ENCODE measurements at places on chromosomes 7 and 10.

DNA sequence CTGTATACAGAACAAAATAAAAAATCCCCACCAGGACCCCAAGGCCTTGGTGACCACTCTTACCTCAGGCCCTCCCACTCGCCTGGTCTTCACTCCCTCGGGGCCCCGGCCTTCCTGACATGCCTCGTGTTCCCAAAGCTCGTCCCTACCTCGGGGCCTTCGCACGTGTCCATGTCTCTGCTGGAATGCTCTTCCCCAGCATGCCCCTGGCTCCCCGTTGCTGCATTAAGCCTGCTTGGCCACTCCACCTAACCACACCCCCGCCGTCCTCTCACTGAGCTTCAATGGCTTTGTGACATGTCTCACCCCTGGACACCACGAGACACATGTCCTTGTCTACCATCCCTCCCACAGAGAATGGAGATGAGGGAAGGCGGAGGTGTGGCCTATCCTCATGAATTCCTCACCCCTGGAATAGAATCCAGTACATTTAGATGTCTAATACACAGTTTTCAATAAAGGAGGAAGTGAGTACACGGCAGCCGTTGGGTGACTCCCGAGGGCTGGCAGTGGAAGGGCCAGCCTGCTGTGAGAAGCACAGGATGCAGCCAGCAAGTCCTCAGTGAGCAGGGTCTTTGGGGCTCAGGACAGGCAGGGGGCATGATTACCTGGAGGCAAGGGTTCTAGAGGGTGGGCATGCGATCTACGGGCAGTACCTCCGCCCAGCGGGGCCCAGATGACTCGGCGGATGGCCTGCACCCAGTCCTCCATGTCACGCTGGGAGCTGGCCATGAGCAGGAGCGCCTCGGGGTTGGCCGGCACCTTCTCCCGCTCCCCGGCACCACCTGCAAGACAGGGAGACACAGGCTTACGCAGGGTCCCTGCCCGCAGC is 125.7 kb downstream of the ARHGAP22 start:
- DNase-seq = no peak

GRCh38 chr10:133139551-133140065 is 20.4 kb upstream of the KNDC1 start:
- DNase-seq = no peak

- peak; percentile 76 for DNase-seq
These were observed 156.6 kb downstream of the SKIDA1 start for GRCh38 chr10:21368728-21369425.

GRCh38 chr10:58300676-58301075 is 31.7 kb downstream of the CISD1 start:
- DNase-seq = no peak

DNA sequence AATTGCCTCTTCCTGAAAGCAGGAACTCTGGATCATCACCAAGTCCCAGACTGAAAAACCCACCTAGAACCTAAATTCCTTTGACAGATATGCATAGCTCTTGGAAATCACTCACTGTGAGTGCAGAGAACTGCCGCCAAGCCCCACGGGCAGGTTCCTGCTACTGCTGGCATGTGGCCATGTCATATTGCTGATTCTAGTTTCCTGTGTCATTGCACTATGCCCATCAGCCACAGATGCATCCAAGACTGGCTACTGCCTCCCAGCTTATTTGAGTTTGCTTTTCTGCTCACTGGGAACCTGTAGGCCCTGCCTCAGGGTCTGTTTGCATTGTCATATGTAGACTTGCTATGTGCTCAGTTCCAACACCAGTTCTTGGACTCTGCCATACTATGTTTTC is 786.0 kb downstream of the GRID1 start:
- no peak for DNase-seq

DNA sequence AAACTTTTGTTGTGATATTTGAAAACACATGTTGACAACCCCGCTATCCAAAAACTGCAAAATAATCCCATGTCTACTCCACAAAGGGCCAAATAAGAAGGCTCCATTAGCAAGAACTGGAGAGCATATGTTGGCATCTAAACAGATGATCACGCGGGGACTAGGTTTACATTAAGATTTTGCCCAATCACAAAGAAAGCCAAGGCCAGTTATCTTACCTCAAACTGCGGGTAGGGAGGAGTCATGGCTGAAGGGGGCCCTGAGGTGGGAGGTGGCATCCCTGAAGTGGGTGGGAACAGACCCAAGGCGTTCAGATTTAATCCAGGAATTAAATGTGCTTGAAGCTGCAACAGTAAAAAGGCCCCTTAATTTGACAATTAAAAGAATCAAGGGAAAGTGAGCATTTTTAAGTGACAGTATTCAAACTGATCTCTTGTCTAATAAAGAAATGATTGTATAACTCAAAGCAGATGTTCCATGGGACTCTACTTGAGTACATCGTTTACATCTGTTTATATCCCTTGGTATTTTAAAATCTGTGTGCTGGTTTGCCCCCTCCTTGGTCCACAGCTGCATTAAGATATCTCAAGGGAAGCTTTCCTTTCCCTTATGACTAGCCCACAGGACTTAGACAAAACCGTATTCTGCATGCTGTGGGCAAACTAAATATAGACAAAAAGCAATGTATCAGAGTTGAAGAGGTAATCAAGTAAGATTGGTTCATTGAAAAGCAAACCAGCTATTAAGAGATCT is 42.9 kb downstream of the MALSU1 start:
- DNase-seq = no peak

DNA sequence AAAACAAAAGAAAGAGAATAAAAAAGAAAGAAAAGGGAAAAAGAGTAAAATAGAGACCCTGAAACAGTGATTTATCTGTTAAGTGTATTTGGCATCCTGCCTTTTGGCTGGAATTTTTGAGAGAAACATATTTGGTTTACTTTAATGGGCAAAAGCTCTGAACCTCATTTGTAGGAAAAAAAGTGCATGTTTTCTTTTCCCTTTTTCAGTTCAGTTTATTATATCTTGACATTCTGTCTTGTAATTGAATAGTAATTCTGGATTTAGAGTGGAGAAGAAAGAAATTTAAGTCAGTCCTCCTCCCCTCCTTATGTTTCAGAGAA is 69.5 kb downstream of the ARID5B start:
- no peak for DNase-seq

DNA sequence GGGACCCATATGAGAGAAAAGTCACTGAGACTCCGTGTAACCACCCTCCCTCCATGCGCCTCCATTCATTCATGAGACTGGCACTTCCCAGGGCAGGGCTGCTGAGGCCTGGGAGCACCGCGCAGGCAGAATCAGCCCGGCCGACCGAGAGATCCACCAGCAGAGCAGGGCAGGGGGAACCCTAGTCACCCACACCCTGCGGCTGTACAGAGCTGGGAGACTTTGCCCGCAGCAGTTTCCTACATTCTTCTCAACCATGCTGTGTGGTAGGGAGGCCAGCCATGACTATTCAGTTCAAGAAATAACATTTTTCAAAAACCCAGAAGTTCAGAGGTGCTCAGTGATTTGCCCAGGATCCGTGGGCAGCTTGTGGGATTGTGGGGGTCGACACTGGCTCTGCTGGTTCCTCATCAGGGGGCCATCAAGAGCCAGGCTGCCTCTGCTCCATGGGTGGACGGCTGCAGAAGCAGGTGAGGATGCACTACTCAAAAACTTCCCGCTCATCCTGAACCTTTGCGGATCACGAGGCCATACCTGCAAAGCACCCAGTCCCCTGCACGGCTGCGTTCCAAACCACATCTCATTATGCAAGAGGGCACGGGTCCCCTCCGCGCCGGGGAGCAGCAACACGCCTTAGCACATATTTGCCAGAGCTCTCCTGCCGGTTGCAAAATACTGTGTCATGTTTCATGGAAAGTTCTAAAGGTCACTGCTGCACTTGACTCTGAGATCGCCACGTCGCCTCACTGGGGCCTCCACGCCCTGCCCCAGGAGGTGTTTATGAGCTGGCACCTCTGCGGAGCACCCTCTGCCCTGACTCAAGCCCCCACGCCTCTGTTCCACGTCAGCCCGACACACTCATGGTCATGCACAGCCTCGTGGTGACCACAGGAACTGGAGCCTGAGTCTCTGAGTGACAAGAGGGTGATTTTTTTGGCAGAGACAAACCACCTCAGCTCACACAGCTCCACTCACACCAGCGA is 132.0 kb downstream of the PRKAG2 start:
- DNase-seq = no peak

DNA sequence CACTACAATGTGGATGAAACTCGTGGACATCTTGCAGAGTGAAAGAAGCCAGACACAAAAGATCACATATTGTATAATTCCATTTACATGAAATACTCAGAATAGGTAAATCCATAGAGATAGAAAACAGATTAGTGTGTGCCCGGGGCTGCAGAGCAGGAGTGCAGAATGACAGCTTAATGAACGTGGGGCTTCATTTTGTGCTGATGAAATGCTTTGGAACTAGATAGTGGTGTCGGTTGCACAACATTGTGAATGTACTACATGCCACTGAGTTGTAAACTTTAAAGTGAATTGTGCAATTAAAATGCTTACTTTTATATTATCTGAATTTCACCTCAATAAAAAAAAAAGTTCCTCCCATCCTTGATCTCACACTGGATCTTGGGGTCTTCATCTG is 31.8 kb upstream of the CARD11 start:
- no peak for DNase-seq

GRCh38 chr7:94276795-94277194 is 117.9 kb upstream of the COL1A2 start:
- DNase-seq = no peak

DNA sequence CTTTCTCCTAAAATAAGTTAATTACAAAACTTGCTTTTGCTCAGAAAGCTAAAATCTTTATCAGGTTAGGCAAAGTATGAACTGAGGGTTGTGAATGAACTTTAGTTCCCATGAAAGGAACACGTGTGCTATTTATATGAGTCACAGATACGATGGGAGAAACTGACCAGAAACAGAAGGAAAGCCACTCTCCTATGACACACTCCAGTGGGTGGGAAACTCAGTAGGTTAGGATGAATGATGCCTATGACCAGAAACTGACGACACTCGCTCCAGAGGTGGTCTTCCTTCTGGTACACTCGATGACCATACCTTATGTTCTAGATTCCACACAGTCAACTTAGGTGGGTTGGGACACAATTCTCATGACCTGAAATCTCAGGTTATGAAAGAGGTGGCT is 215.7 kb upstream of the INHBA start:
- DNase-seq = no peak

DNA sequence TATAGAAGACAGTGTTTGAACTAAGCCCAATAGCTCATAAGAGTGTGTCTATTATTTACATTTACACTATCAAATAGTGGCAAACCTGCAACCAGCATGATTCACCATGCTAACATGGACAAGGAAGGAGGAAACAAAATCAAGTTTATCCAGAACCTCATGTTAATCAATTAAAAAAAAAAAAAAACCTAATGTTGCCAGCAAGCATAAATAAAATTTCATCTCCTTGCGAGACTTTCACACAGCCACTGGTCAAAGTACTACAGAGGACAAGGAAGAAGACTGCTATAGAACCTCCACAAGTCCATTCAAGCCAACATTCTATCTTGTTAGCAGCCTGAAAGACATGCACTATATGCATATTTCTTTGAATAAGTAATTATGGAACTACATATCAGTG is 9.7 kb downstream of the TM9SF3 start:
- DNase-seq = no peak

DNA sequence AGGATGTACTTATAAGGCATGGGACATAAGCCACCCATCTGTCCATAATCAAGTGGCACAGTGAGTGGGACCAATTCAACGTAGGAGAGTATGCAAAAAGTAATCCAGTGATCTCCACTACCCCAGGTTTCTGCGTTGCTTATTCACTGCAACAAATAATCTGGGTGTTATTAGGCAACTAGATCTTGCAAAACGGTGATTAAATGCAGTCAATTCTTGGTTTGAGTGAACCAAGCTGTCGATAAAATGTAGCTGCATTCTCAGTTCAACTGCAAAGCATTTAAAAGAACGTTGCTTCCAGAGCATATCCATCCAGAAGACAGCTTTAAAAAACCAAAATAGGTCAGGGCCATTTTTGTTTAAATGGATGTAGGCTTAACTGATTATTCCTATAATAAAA is 5.0 kb downstream of the LSMEM1 start:
- DNase-seq = no peak

DNA sequence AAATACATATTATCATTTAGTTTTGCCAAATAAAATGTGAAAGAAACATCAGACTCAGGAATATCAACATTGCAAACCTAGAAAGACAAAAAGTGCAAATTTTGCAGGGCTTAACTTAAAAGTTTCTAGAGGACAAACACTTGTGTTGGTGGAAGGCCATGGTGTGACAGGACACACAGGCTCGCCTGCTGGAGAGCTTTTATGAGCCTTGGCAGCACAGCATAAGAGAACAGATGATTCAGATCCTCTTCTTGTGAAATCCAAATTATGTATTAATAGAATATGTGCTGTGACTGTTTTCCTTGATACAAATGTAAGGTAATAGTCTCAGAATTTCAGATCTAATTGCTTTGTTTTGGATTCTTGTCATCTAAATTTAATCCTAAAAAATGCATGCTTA is 72.9 kb upstream of the ABCB5 start:
- peak; percentile 19 for DNase-seq

DNA sequence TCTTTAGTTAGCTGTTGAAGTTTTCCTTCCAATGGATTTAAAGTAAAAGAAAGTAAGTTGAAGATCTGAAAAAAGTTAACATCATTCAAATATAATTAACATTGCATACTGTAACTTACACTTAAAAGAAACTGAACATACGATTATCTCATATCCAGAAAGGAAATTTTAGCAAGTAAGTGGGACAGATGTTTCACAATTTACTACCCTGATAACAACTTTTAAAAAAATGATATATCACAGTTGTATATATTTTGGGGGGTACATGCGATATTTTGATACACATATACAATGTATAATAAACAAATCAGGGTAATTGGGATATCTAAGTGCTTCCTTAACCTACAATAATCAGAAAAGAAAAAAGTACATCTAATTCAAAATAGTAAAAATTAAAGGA is 44.2 kb downstream of the ASZ1 start:
- no peak for DNase-seq

DNA sequence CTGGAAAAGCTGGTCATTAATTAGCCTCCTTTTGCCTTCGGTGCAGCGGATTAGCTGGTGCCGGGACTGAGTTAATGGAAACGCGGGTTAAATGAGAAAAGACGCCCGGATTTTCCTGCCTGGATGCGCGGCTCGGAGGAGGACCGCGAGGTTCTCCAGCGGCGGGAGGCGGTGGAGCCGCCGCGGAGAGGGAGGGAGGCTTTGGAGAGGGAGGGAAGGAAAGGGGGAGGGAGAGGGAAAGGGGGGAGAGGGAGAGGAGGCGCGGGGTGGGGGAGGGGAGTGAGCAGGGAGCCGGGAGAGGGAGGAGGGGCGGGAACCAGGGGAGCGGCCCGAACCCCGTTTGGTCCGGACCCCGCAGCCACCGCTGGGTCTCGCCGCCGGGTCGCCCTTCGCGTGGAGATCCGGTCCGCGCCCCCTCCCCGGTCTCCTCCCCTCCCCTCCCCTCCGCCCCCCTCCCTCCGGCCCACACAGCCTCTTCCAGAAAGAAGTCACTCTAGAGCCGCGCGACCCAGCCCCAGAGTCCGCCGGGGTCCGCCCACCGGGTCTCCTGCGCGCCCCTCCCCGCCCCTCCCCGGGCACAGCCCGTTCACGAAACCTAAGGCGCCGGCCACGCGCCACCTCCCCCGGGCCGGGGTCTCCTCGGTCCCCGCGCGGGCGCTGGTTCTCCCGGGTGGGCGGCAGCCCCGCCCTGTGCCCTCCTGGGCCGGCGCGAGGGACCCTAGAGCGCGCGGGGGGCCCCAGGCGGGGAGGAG is 347.5 kb downstream of the DNAJB6 start:
- DNase-seq = no peak

Measured in uterus (tissue), 4 donors.